ENCODE measurements at places on chromosomes 5 and 9. TPM values are rescaled to one million over a fixed set of nuclear protein-coding genes. Genes with fewer than 3 reads are reported as not detected.

Gene GRXCR2
- total RNA-seq, result not detected

GRCh38 chr5:80403782-80404181, 4.1 kb upstream of the ZFYVE16 start:
- DNase-seq, result no peak

Gene KIF24
- 1.3 TPM for total RNA-seq

DNA sequence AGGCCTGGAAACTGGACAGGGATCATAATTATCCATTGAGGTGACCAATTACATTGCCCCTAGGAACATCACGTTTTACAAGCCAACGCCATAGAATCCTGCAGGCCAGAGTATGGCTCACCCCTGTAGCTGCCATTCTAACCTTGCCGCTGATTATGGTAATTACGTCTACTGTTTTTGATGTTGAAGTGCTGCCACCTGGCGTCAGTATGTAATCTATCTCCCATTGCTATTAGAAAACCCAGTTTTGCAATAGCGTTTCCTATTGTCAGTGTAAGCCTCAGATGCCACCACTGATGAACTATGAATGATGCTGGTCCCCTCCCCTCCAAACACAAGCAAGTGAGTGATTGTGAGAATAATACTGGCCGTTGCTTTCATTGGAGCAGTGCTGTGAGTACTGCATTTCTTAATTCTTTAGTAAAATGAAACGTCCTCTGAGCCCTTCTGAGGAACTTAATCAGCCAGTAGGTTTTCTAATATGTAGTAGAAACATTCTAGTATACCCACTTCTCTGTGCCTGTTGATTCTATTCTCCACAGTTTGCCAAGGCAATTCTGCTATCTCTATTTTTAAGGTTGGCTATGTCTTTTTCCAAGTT, 100.5 kb upstream of the NMUR2 start:
- no peak for DNase-seq

Gene PCDHGB5
- 12.3 TPM for total RNA-seq

Gene GARIN3
- not detected for total RNA-seq

DNA sequence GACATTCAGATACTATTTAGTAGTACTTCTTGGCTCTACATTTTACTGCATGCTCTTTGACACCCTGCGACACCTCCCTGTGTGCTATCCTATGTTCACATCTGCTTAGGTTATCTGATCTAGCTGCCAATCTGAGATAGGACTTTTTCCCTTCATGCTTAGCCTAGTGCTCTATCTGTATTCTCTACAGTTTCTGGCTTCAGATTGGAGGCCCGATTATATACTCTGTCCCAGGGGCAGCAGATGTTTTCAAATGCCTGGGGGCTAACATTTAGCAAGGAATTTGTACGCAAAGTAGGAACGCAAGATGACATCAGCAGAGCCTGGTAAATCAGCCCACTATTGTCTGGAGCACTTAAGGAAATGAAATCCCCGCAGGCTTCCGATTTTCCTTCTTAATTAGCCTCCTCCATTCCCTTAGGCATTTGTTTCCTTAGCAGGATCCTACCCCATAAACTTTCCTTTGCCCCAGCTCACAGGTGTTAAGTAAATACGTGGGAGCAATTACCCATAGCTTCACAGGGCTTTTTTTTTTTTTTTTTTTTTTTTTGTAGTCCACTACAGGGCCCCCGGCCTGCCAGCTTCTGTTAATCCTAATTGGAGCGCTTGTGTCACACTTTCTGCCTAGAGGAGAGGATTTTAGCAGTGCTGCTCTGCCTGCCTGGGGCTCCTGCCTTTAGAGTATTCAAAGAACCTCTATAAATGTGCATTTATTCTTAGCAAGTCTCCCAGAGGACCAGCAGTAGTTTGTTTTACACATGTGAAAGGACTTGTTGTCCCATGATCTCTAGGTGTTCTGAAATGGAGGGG, 61.1 kb upstream of the LPAR1 start:
- no peak for DNase-seq

DNA sequence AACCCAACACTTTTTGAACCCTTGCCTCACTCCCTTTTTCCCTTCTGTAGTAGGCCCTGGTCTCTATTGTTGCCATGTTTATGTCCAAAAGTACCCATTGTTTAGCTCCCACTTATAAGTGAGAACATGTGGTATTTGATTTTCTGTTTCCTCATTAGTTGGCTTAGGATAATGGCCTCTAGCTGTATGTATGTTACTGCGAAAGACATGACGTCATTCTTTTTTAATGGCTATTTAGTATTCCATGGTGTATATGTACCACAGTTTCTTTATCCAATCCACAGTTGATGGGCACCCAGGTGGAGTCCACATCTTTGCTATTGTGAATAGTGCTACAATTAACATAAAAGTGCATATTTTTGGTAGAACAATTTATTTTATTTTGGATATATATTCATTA, 90.3 kb upstream of the PTPRD start:
- no peak for DNase-seq

- DNase-seq, result no peak
These were observed 83.0 kb upstream of the TNC start for GRCh38 chr9:115200711-115201505.

Gene TRAF1
- total RNA-seq, result 4.9 TPM

- no peak for DNase-seq
These were observed 4.7 kb upstream of the SLC25A46 start for GRCh38 chr5:110734101-110734500.

DNA sequence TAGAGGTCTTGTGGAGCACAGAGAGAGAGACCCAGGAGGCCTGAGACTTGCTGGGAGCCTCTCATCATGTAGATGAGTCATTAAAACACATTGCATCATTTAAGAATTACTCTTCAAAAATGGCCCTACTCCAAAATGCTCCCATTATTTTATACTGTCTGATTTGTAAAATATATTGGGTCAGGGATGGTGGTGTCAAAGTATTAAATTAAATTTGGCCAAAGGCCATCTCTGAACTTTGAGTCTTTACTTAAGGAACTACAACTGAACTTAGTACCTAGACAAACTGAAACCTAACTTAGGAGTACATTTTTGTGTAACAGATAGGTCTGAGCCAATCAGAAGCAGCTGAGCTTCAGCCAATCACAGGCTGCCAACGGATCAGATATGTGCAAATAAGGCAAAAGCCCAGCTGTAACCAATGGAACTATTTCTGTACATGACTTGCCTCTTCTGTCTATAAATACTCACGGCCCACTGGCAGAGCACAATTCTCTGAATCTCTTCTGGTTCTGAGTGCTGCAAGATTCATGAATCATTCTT, 657.2 kb downstream of the TLE1 start:
- DNase-seq, result no peak

DNA sequence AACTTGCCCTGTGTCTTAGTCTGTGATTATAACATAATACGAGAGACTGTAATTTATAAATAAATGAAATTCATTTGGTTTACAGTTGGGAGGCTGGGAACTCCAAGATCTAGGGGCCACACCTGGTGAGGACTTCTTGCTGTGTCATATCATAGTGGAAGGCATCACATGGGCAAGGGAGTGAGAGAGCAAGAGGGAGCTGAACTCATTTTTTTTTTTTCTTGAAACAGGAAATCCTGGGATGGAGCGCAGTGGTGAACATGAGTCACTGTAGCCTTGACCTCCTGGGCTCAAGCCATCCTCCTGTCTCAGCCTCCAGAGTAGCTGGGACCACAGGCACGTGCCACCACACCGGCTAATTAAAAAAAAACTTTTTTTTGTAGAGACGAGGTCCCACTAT, 7.2 kb downstream of the MLANA start:
- no peak for DNase-seq

GRCh38 chr5:150515446-150515845, 7.5 kb downstream of the NDST1 start:
- DNase-seq, result no peak

- DNase-seq, result no peak
These were observed 28.3 kb downstream of the BARHL1 start for GRCh38 chr9:132610661-132611060.

Measured in lower leg skin (tissue), 4 donors.